Astrocyte (in vitro differentiated cells and primary cell): ENCODE measurements at places on chromosomes 3 and 15. TPM values are rescaled to one million over a fixed set of nuclear protein-coding genes. Genes with fewer than 3 reads are reported as not detected.

Gene TLR9
- total RNA-seq = 0.25 and 0.36 TPM in 2 replicates

Gene LINGO1
- total RNA-seq = 4.5 and 5.7 TPM in 2 replicates

DNA sequence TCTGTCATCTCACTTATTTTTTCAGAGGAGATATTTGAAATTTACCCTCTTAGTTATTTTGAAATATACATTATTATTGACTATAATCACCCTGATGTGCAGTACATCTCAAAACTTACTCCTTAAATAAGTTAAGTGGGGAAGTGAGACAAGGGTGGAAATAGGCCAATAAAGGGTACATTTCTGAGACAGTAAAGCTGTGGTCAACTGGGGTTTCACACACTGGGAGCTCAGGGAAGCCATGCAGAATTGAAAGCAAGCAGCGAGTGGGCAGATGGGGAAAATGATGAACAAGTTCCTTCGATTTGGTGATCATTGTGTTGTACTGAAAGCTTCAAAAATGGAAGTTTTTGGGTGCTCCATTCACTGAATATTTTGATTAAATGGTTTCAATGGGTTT is 21.6 kb upstream of the MOBP start:
- no peak for DNase-seq

Gene MYH15
- 0.36 and 0.59 TPM in 2 replicates for total RNA-seq

Gene FOXB1
- 0.96 and 1.3 TPM in 2 replicates for total RNA-seq
